ENCODE measurements at places on chromosomes 4 and X.
A peak's percentile ranks its signal among the peaks of the same experiment; 100 is the strongest.

GRCh38 chrX:3815896-3816664, 102.6 kb upstream of the PRKX start:
- peak; percentile 60 for DNase-seq

GRCh38 chr4:110544594-110544993, 68.6 kb downstream of the ENPEP start:
- no peak for DNase-seq

GRCh38 chrX:46029777-46030176, 515.4 kb downstream of the ZNF674 start:
- no peak for DNase-seq

DNA sequence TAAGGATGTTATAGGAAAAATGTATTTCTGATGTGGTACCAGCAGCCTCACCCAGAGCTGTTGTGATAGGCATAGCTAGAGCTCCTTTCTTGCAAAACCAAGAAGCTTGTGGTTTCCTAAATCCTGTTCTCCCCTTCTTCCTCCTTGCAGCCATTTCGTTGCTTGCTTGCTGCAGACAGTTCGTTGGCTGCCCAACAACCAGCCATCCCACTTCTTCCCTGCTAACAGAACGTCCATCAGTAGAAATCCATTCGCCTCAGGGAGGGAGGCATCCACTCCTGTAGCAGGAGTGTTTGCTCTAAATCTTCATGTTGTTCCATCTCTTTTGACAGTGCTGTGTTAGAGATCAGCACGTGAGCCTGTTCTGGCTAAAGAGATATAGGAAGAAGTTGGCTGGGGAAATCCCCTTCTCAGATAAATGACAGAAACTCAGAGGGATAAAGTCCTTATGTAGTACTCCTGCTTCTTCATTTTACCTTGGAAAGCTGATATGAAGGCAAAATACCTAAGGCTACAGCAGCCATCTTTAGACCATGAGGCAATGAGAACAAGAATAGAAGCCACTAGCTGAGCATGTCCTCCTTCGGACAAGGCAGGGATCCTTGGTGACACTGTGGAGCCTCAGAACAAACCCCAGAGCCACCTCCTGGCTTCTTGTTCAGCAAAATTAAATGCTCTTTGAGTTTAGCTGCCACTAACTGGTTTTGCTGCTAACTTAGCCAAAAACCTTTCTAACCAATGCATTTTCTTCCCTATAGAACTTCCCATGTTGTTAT, 68.4 kb upstream of the RELL1 start:
- DNase-seq, result peak; percentile 54

- peak; percentile 48 for DNase-seq
Measured at GRCh38 chrX:39750848-39751247, 346.9 kb downstream of the BCOR start.
